Heart right ventricle (tissue), 16 donors: ENCODE measurements at places on chromosomes 3 and 15. TPM values are rescaled to one million over a fixed set of nuclear protein-coding genes. Genes with fewer than 3 reads are reported as not detected.

GRCh38 chr15:49438962-49439631, 16.1 kb downstream of the FGF7 start:
- H3K27me3 ChIP-seq = no peaks in the 10 kb centered on the region
- H3K4me1 ChIP-seq = peaks cover 46% of the 10 kb centered on the region
- H3K27ac ChIP-seq = peak overlapping the region; percentile 69
- no peaks in the 10 kb centered on the region for H3K36me3 ChIP-seq

- no peaks in the 10 kb centered on the region for H3K36me3 ChIP-seq
- no peak for DNase-seq
- H3K27me3 ChIP-seq = no peaks in the 10 kb centered on the region
- H3K27ac ChIP-seq = no peak overlapping the region
These were observed 98.7 kb upstream of the IQSEC1 start for GRCh38 chr3:13171704-13172643.

DNA sequence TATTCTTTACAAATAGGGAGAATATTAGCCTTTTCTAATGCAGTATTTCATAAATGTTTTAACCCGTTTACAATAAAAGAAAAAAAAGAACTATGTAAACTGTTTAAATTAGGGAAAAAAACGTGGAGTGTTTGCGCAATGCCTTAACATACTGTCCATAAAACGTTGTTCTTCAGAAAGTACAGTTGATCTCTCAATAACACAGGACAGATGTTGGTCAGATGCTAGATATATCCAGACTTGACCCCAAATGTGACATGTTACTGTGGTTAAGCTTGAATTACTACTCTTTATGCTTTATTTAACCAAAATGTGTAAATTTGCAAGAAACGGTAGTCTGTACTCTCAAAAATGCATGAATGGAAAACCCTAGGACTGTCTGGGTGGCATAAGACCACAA, 110.3 kb downstream of the PLOD2 start:
- H3K4me1 ChIP-seq = no peaks in the 10 kb centered on the region
- no peak overlapping the region for H3K27ac ChIP-seq
- no peak for DNase-seq
- no peak overlapping the region for H3K4me3 ChIP-seq
- H3K36me3 ChIP-seq = no peaks in the 10 kb centered on the region

- H3K4me1 ChIP-seq = no peaks in the 10 kb centered on the region
- no peak overlapping the region for H3K4me3 ChIP-seq
- H3K27ac ChIP-seq = no peak overlapping the region
- H3K36me3 ChIP-seq = no peaks in the 10 kb centered on the region
These were observed 52.3 kb upstream of the ADAMTS9 start for GRCh38 chr3:64739971-64740631.

- H3K4me3 ChIP-seq = peak overlapping the region; percentile 53
- DNase-seq = peak; percentile 76
- H3K4me1 ChIP-seq = peaks cover 8% of the 10 kb centered on the region
- peak overlapping the region; percentile 62 for H3K27ac ChIP-seq
- no peaks in the 10 kb centered on the region for H3K36me3 ChIP-seq
- peaks cover 27% of the 10 kb centered on the region for H3K27me3 ChIP-seq
These were observed 613.4 kb downstream of the MCTP2 start for GRCh38 chr15:94844538-94845389.

GRCh38 chr15:84666373-84666772, 8.4 kb upstream of the NMB start:
- no peak for DNase-seq
- no peak overlapping the region for H3K27ac ChIP-seq
- no peaks in the 10 kb centered on the region for H3K4me1 ChIP-seq
- no peaks in the 10 kb centered on the region for H3K36me3 ChIP-seq

MST1R gene
- total RNA-seq = 0.53 TPM

GPR171 gene
- not detected for total RNA-seq
